ENCODE measurements at places on chromosomes 1 and 21.

DNA sequence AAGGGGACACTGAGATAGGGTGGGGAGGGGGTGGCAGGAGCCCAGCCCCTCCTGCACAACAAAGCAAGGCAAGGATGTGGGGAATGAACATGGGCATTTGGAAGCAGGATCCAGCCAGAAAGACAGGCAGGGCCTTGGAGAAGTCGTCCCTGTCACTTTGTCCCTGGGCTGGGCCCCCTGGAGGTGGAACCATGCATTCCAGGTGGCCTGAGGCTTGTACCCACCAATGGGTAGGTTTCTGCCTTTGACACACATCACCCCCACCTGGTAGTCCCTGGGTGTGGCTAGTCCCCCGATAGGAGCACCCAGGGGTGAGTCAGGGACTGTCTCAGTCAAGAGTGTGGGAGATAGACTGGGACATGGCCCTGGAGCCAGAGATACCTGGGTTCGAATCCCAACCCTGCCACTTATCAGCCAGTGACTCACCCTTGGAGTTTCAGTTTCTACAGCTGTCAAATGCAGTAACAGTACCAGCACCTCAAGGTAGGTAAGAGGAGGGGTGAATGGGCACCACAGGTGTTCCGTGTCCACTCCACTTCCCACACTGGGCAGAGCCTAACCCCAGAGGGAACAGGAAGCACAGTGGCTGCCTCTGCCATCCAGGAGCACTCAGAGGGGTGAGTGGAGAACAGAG lies 10.0 kb downstream of the PLA2G2D start:
- no peak for DNase-seq

DNA sequence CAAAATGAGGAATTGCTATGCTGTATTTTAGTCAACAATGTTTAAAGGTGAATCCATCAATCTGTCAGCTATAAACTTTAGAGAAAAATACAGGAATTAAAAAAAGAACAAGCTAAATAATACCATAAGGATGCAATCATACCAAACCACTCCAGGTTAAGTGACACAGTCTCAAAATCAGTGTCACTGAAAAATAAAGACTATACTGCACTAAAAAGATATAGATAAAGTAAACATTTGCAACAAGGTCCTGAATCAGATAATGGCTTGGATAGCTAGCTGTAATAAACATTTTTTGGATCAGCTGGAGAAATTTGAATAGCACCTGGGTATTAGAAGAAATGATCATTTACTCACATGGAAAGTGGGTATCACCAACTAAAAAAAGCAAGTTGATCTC lies 7.8 kb downstream of the GPBP1L1 start:
- no peak for DNase-seq

- DNase-seq: no peak
Measured at GRCh38 chr1:224859651-224860050, 69.8 kb upstream of the DNAH14 start.

- DNase-seq: no peak
Measured at GRCh38 chr1:22489823-22490222, 38.2 kb downstream of the ZBTB40 start.

DNA sequence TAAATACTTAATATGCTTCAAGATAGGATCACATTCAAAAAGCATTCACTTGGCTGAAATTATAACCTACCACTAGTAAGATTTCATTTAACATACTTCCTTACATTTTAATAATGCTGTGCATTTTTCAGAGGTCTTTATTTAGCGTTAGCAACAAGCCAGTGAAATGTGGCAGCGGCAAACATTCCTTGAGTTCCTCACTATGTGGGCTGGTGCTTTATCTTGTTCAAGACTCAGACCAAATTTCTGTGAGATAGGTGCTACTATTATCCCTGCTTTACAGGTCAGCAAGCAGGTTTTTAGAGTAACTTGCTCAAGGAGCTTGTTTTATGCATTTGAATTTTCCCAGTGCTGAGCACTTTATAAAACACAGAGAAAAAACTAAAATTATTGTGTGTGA lies 132.7 kb downstream of the PLPPR4 start:
- no peak for DNase-seq

DNA sequence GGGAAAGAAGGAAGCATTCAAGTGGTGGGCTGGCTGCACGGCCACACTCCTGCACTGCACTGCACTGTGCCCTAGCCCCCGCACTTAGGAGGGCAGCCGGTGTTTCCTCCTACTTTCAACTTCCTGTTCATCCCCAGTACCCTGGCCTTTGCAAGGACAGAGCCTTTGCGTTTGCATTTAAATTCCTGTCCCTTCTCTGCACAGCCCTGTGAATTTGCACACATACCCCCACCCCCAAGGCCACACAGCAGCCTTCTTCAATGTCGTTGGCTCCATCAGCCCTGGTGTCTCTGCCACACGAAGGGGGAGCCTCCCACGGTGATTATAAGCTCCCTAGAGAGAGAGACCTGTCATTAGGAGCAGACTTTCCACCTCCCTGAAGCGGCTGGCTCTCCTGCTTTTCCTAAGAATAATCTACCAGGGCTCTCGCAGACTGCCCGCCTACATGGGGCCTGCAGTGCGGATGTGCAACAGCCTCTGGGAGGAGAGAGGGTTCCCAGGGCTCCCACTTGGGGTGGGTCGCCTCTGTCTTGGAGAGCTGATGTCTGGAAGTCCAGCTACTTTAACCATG lies 13.2 kb upstream of the SLC45A3 start:
- DNase-seq: no peak

GRCh38 chr1:184072376-184072775 lies 20.8 kb downstream of the TSEN15 start:
- DNase-seq: no peak

DNA sequence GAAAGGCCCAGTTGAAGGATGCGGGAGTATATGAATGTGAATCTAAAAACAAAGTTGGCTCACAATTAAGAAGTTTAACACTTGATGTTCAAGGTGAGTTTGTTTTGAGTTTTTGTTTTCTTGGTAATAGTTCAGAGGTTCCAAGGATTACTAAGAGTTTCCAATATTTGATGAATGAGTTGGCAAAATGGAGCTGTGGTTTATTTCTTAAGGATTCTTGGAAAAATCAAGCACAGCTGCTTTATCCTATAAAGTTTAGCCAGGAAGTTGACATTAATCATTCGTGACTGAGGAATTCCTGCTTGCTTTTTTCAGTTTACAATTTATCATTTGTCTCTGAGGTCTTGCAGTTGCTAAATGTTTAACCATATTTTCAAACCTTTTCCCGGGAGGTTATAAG lies 15.1 kb downstream of the VCAM1 start:
- DNase-seq: no peak

DNA sequence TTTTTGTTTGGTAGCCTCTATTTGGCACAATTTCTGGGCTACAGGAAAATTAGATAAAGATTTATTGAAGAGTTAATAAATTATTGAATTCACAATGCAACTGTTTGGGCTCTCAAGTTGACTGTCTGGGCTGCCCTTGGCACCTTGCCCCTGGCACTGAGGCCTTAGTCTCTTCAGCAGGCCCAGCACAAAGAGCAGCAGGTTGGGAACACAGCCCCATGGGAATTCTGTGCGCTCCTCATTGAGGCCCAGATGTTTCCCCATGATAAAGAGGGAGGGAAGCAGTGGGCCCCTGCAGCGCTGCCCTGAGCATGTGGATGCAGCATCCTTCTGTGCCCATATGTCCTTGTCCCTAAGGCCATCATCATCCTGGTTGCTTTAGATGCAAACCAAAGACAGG lies 2.9 kb downstream of the CRNN start:
- no peak for DNase-seq

DNA sequence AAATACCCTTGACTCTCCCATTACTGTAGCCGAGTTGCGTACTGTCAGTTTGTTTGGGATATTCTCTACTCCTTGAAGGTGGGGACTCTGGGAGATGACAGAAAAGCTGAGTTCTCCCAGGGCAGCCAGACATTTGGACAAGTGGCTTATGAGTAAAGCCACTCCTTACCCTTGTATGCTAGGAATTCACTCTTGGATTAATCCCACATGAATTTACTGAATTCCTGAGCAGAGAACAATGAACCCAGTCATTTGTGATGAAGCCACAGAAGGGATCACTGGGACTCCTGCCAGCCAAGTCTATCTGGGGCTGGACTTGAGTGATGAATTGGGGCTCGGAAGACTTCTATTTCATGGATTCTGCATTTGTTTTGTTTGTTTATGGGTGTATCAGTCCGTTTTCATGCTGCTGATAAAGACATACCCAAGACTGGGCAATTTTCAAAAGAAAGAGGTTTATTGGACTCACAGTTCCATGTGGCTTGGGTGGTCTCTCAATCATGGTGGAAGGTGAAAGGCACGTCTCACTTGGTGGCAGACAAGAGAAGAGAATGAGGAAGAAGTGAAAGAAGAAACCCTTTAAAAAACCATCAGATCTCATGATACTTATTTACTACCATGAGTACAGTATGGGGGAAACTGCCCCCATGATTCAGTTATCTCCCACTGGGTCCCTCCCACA lies 25.1 kb downstream of the C1orf116 start:
- DNase-seq: no peak

DNA sequence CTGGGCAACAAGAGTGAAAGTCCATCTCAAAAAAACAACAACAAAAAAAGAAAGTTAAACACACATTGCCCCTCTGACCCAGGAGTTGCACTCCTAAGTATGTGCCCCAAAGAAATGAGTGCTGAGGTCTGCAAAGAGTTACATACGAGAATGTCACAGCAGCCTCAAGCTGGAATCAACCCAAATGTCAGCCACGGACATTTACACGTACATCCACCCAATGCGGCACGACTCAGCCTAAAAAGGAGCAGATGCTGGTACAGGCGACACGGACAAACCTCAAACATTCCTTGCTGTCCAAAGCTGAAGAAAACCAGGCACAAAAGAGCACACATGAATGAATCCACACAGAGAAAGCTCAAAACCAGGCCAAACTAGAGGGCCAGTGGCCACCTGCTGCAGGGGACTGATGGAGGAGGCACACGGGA lies 46.8 kb upstream of the ECE1 start:
- DNase-seq: no peak

DNA sequence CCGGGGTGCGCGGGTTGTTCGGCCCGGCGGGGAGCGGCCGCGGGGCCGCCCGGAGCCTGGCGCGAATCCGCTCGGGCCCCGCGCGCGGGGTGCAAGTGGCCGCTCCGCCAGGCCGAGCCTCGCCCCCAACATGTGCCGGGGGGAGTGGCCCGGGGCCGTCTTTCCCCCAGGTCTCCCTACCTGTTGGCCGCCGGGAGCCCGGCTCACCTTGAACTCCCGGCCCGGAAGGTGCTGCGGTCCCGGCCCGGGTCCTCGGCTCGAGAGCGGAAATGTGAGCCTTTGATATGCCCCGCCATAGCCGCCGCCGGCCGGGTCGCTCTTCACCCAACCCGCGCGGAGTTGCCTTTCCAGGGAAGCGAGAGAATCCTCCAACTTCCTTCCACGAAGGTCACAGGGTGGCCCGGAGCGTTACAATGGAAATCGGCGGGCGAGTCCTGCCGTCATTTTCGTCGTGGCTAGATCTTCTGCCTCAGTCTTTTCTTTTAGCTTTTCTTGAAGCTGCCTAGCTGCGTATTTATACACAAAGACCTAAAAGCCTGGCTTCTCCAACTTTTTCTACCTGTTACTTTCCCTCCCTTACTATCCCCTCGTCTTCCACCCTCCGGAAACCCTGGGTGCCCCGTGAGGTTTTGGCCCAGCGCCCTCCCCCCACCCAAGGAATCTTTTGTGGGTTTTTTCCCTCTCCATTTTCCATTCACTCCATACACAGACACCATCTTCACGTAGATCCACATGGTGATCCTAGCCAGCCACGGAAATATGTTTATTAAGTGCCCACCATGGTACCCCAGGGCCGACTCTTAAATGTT lies 867 bp downstream of the PTGFRN start:
- DNase-seq: peak; percentile 35

DNA sequence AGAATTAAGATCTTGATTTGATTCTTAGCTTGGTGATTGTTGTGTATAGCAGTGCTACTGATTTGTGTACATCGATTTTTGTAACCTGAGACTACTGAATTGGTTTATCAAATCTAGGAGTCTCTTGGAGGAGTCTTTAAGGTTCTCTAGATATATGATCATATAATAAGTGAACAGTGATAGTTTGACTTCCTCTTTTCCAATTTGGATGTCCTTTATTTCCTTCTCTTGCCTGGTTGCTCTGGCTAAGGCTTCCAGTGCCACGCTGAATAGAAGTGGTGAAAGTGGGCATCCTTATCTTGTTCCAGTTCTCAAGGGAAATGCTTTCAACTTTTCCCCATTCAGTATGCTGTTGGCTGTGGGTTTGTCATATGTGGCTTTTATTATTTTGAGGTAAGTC lies 61.5 kb upstream of the LYST start:
- DNase-seq: no peak

DNA sequence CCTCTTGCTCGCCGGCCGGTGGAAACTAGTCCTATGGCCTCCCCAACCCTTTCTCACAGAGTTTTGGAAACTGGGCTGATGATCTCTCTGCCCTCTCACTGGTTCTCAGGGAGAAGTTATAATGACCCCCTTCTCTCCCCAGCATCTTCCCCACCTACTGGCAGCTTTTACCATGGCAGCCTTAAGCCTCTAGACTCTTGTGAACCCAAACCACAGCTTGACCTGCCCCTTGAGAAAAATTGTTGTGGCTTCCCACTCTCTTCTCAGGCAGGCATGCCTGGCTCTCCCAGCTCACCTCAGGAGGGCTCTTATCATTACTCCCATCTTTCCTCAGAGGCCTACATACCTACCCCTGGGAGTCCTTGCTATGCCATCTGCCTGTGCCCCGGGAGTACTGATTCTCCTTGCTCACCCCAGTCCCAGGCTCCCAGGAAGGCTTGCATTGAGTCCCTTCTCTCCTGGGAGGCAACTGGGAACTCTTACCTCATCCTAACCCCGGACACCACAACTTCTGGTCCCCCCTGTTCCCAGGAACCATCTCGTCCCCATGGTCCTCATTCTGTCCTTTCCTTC lies 1.6 kb downstream of the NSUN4 start:
- no peak for DNase-seq

DNA sequence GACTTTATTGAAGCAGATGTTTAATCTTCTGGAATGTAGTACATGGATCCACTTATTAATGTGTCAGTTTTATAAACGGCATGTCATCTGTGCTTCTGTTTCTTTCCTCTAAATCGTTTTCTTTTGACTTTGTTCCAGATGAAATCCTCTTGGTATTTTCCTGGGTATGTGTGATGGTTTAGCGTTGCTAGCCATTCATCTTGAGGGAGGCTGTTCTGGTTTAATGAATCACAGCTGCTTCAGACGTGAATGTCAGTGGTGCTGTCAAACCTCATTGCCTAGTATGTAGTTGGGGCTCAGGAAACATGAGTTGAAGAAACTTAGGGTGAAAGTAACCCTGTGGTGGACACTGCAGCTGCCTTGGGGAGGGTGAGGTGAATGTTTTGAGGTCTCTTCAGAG lies 33.2 kb downstream of the KCNK1 start:
- DNase-seq: no peak

- DNase-seq: no peak
Measured at GRCh38 chr1:115179397-115180079, 90.2 kb upstream of the TSPAN2 start.

DNA sequence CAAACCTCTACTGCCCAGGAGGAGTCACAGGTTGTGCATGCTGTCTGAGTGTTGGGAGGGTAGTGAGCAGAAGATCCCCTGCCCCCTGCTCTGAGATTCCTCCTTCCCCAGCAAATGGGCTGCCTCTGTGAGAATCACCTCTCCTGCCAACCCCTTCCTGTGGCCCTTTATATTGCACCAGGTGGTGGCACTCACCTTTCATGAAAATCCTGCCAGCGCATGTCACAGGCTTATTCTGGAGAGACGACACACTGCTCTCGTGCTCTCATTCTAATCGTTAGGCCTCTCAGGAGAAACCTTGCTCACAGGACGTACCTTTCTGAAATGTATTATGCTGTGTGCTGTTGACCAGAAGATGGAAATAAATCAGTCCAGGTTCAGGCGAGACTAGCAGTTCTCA lies 113.7 kb downstream of the RGL1 start:
- DNase-seq: no peak

GRCh38 chr1:88802950-88803349 lies 88.4 kb downstream of the GTF2B start:
- DNase-seq: no peak

Data from amygdala (tissue), 56 donors.